ENCODE measurements at places on chromosomes 3 and 15.
A peak's percentile ranks its signal among the peaks of the same experiment; 100 is the strongest.

DNA sequence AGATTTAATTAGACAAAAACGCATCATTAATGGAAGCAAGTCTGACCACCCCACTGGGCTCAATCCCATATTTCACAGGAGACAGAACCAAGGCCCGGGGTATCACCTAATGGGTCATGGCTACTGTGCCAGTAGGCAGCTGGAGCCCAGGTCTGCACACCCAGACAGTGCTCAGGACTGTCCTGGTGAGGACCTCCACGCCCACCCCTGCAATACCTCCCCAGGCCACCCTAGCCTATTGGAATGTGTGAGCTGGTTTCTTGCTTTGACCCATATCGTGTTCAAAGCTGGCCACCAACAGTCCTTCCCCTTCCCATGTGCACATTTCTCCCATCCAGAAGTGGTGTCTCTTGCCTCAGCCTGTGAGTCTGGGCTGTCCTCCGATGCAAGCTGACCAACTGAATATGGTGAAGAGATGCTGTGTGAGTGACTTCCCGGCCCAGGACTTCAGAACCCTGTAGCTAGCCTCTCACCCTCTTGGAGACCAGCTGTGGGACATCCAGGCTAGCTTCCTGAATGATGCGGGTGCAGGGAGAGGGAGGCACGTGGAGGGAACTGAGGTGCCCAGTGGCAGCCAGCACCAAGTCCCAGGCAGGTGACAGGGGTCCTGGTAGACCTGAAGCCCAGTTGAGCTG, 19.1 kb downstream of the SLC6A20 start:
- DNase-seq = no peak

DNA sequence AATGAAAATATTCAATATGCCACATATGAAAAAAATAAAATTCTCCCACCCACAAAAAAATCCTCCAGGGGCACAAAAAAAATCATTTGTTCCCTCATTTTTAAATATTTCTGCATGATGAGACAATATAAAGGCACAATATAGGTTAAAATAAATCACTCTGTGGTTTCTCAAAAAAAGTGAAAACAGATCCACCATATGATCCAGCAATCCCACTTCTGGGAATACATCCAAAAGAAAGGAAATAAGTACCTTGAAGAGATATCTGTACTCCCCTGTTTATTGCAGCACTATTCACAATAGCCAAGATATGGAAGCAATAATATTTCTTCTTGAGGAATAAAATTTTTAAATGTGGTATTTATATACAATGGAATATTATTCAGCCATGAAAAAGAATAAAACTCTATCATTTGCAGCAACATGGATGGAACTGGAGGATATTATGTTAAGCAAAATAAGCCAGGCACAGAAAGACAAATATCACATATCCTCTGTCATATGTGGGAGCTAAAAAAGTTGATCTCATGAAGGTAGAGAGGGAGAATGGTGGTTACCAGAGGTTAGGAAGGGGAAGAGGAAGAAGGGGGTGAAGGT, 1.5 kb downstream of the ATP8B4 start:
- DNase-seq = no peak

GRCh38 chr3:33392703-33393125, 47.5 kb downstream of the UBP1 start:
- DNase-seq = no peak

- DNase-seq = no peak
Observed at GRCh38 chr15:25761971-25762662, 101.0 kb downstream of the ATP10A start.

GRCh38 chr15:29924750-29925149, 102.5 kb upstream of the TJP1 start:
- peak; percentile 25 for DNase-seq

DNA sequence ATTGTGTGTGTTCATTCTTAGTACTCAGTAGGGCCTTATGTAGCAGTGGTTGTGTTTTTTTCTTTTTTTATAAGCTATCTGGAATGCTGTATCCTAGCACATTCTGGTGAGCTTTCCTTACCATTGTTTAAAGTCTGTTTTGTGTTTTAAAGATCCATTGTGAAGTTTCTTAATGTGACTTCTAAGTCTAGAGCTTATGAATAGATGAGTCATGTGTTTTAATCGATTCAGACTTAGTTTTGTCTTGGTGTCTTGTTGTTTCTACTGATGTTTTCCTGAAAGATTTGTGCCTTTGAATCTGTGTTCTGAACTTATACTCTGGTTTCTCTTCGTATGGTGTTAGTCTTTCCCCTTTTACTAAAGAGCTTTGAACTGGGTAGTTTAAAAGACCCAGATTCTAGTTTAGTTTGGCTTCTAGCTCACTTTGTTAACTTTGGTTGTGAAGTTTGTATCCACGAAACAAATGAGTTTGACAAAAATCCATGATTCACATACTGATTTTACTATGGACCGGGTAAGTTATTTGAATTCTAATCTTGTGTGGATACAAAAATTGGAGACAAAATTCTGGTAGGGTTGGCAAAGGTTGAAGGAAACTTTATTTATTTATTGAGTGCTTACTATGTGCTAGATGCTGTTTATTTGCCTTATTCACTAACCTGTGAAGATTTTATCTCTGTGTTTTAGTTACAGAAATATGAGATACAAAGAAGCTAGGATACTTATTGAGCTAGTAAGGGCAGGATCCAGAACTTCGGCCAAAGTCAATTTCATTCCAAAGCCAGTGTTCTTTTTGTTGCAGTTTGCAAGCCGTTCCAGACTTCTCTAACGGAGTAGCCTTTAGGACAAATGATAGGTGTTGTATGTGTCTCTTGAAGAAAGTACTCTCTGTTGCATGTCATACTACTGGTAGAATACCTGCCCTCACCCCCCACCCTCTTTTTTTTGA, 24.8 kb downstream of the AKAP13 start:
- DNase-seq = no peak

DNA sequence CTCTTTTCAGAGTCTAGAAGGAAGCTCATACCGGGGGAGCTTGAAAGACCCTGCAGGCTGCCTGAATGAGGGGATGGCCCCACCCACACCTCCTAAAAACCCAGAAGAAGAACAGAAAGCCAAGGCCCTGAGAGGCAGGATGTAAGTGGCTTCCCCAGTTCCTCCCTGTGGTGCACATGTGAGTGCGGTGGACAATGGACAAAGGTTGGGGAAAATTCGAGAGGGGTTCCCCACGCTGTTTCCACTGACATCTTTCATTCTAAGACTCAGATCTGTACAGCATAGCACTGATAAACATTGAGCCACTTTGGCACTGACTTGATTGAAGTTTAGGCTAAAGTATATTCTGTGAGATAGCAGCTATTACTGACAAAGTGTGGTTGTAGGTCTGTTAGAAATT, 79.5 kb upstream of the UMPS start:
- no peak for DNase-seq

- DNase-seq = no peak
Observed at GRCh38 chr3:175913286-175913685, 1054.2 kb downstream of the NAALADL2 start.

GRCh38 chr3:172410702-172411477, 37.4 kb downstream of the GHSR start:
- DNase-seq = no peak

- no peak for DNase-seq
Observed at GRCh38 chr15:67977414-67978089, 76.6 kb upstream of the PIAS1 start.

GRCh38 chr3:144028798-144029411, 57.3 kb downstream of the DIPK2A start:
- no peak for DNase-seq

GRCh38 chr3:37040231-37040630, 46.9 kb downstream of the MLH1 start:
- DNase-seq = no peak

- DNase-seq = peak; percentile 21
Observed at GRCh38 chr15:62665449-62665848, 377.1 kb upstream of the TPM1 start.

DNA sequence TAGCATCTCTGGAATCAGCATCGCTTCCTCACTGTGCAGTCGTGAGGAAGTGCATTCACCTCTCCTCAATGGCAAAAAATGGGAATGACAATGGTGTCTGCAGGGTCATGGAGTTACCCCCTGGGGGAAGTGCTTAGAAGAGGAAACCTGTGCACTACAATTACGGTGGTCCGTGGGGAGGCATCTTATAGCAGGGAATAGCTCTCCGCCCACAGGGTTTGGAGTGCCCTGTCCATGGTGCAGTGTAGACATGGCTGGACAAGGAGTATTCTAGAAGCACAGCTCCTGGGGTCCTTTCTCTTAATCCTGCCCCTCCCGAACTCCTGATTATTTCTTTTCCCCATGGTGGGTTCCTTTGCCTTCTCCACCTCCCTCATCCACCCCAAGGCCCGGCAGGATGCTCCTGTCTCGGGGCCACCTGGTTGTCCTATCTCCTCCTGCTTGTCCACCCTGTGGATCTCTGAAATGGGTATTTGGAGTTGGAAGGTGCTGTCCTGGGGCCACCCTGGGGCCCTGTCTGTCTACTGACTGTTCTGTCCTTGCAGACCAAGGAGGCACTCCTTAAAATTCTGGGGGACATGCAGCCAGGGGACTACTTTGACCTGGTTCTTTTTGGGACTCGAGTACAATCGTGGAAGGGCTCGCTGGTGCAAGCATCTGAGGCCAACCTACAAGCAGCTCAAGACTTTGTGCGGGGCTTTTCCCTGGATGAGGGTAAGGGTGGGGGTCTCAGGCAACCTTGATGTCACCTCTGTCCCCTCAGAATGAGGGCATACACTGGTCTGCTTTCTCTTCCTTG, 5.2 kb downstream of the ITIH1 start:
- no peak for DNase-seq

DNA sequence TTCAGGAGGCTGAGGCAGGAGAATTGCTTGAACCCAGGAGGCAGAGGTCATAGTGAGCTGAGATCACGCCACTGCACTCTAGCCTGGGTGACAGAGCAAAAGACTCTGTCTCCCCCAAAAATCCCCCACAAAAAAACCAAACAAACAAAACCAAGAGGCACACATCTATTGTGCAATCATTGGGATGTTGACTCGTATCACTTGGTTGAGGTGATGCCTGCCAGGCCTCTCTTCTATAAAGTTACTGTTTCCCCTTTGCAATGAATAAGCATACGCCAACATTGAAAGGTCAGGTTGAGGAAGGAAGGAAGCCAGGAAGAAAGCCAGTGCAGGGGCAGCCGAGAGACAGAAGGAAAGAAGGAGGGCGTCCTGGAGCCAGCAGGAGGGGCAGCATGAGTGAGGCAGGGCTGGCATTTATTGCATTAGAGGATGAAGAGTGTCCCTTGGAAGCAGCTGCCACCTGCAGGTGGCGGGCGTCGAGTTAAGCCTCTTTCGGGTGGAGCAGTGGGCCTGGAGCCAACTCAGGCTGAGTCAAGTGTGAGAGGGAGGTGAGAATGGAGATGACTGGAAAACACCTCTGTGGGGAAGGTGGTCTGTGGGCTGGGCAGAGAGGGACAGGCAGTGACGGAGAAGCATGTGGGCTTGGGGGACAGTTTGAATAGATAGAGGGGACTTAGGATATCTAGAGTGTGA, 8.3 kb upstream of the CSPG4 start:
- DNase-seq = no peak

GRCh38 chr3:153209596-153209995, 47.6 kb downstream of the RAP2B start:
- no peak for DNase-seq

DNA sequence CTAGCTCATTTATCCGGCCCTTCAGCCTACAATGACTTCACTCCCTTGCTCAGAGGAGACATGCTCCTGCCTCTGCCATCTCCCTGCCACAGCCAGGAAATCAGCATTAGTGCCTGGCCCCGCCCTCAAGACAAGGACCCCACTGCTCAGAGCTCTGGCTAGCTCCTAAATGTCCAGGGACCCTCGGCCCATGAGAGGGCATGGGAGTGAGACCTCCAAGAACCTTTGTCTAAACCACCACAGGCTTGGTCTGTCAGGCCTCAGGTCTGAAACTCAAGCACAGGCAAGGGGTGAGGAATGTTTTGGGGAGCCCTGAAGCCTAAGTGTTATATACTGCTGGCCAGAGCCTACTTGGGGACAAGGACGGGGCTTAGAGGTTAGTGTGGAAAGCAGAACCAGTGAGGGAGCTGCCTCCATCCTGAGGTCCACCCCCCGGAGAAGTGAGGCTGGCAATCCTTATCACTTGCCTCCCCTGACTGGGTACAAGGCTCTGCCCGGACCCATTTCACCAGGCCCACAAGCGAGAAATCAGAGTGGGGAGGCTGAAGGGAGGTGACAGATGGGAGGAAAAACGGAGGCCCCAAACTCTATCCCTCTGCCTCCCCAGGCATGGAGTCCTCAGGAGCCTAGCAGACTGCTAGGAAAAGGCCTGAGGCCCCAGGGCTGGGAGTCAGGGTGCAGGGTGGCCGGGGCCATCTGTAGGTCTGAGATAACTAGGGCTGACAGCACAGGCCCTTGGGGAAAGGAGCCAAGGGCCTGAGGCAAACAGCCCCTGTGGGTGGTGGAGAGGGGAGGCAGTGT, 18.8 kb downstream of the SHF start:
- no peak for DNase-seq

GRCh38 chr15:88535100-88535499, 11.4 kb downstream of the DET1 start:
- no peak for DNase-seq

DNA sequence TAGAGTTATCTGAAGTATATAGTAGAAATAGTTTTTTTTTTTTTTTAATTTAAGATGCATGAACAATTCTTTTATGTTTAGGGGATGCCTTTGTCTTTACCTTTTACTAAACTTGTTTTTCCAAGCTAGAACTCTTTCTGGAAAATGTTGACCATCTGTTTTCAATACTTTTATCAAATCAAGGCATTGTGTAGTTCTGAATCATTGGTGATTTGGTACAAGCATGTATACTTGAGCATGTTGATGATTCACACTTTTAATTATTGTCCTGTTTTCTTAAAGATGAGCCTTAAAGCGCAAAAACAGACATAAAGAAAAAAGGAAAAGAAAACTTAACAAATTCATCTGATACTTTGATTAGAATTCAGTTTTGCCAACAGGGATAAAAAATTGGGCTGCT, 28.3 kb downstream of the PDCD6IP start:
- DNase-seq = no peak

Measured in right kidney (tissue), 9 donors.